ENCODE measurements at places on chromosomes 3 and 15.

DNA sequence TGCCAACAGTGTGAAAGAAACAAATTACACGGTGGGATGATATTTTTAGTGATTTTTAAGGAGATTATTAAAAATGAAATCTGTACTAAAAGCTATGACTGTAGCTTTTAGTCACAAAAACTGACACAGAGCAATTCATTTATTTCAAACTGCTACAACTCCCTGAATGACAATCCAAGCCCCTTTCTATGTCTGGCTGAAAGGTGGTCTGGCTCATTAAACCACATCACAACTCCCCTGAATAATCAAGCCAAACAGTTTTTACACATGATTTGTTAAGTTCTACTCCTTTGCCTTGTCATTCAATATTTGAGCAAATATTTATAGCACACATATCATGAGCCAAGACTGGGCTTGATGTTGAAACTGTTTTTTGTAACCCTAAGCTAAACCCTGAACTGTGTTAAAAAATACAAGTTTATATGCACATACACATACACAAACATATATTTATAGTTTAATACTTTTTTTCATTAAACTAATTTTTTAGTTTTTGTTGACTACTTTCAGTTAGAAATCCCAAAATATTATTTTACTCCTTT, 125.5 kb downstream of the RBMS3 start:
- DNase-seq: no peak

DNA sequence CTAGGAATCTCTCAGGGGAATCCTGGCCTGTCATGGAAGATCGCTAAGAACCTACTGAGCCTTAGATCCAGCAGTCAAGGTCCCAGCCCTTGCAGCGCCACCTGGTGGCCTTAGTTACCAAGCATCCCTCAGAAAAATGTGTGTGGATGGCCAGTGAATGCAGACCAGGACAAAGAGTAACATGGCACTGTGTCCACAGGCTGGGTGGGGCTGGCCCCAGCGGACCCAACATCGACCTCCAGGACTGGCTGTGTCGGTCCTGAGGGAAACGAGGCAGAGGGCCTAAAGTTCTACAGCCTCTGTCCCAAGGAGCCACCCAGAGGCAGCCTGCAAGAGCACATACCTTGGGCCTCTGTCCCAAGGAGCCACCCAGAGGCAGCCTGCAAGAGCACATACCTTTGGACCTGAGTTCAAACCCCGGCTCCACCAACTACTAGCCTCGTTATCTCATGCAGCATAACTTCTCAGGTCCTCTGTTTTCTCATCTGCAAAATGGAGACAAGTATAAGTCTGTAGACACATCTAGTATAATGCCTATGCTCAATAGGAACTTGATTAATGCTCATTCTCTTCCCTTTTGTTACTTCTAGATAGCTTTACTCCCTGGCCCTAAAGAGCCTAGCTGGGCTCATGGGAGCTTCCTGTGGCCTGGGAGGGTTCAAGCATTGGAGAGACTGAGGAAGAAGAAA, 57.5 kb upstream of the HERC1 start:
- DNase-seq: peak; percentile 54

DNA sequence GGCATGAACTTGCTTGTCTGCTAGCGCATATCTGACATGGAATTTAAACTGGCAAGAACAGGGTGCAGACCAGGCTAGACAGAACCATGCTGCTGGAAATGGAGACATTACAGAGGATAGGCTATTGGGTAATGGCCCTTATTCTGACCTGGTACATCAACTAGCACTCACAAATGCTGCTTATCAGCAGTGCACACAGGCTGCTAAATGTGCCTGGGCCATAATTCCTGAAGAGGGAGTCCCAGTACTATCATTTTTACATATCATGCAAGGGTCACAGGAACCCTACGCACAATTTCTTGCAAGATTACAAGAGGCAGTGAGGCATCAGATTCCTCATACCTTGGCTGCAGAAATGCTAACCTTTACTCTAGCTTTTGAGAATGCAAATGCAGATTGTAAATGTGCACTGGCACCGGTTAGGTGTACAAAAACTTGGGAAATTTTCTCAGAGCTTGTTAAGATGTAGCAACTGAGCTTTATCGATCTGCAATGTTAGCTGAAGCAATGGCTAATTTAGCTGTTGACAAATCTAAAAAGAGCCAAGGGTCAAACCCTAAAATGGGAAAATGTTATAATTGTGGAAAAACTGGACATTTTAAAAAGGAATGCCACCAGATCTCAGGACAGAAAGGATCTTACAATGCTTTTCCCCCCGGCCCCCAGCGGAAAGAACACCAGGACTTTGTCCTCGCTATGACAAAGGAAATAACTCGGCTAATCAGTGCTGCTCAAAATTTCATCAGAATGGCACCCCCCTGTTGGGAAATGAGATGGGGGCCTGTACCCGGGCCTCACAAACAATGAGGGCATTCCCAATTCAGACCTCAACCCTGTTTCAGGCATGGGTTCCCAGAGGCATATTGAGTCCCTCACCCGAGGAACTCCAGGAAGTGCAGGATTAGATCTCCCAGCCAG, 21.1 kb downstream of the CCRL2 start:
- no peak for DNase-seq

DNA sequence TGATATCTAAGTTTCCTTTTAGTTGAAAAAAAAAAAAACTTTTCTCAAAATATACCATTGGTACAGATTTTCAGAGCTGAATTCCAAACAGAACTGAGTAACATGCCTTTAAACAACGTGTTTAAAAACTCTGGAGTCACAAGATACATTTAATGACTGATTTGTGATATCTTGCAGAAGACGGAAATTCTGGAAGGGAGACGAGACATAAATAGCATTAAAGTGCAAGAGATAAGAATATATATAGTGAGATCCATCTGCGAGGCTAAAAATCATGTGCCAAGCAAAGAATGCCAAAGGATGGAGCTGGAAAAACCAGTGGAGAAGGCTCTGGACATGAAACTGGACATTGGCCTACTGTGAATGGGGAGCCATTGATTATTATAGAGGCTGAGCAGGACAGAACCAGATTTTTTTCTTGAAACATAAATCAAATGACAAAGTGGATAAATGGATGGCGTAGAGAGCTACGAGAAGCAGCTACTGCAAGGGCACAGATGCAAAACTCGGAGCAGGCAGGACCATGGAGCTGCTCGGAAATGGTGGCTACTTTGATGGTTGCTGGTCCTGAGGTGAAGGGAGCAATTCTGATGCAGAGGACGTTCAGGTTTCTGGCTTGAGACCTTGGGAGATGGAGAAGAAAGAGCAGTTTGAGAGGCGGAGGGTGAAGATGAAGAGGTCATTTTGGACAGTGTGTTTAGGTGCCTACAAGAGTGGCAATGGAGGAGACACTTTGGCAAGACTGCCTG, 88.8 kb downstream of the CPN2 start:
- DNase-seq: no peak

- DNase-seq: no peak
Measured at GRCh38 chr3:141367038-141367730, 1.1 kb upstream of the ZBTB38 start.

All from NCI-H774 (cell line).